Effector CD4-positive, alpha-beta T cell (primary cell): ENCODE measurements at places on chromosomes 4 and X.

- DNase-seq, result no peak
These were observed 2.9 kb downstream of the EDA start for GRCh38 chrX:69618803-69619202.

DNA sequence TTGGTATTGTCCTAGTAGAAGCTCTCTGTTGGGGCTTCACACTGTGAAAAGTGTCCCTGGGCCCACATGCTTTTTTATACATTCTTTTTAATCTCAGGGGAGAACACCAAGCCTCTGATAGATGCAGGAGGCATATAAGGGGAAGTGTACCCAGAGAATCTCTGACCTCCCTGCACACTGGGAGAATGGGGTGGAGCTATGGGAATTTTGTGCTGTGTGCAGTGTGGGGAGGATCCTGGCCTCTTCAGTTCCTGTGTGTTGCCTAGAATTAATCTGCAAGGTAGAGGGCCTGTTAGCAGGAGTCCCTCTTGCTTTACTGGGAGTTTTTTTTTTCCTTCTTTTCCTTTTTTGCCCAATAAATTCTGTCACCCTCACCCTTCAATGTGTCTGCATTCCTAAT lies 49.2 kb upstream of the SPIN4 start:
- DNase-seq, result no peak

GRCh38 chr4:53205970-53206369 lies 159.9 kb downstream of the SCFD2 start:
- no peak for DNase-seq

DNA sequence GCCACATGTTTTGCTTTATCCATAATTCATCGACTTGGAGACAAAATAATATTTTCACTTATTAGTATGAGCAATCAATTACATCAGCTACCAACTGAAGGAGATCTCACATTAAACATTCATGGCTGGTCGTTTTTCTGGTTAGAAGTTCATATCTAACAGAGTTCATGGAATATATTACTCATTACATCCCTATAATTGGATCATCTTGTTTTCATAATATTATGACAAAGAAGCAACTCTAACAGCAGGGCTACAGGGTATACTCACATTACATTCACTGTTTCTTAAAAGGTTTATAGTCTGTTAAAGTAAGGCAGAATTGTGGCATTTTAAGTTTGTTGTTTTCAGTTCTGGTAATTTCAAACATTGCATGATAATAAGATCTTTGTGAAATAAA lies 33.0 kb downstream of the GSTCD start:
- DNase-seq, result no peak

GRCh38 chr4:148341980-148342800 lies 100.0 kb downstream of the NR3C2 start:
- DNase-seq, result no peak

DNA sequence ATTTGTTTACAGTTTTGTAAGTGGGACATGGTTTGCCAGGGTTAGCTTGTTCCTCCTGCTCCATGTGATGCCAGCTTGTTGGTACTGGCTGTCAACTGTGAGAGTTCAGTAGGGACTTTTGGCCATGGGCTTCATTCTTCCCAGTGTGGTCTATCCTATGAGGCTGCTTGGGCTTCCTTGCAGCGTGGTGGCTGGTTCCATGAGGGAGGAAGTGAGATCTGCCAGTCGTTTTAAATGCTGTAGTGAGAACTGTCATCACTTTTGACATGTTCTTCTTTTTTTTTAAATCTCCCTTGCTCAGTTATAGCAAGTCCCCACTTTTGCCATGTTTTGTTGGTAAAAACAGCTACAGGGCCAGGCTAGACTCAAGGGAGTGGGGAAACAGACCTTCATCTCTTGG lies 15.9 kb downstream of the NSD2 start:
- no peak for DNase-seq

- DNase-seq, result no peak
These were observed 332.7 kb downstream of the UNC5C start for GRCh38 chr4:95215991-95216605.

DNA sequence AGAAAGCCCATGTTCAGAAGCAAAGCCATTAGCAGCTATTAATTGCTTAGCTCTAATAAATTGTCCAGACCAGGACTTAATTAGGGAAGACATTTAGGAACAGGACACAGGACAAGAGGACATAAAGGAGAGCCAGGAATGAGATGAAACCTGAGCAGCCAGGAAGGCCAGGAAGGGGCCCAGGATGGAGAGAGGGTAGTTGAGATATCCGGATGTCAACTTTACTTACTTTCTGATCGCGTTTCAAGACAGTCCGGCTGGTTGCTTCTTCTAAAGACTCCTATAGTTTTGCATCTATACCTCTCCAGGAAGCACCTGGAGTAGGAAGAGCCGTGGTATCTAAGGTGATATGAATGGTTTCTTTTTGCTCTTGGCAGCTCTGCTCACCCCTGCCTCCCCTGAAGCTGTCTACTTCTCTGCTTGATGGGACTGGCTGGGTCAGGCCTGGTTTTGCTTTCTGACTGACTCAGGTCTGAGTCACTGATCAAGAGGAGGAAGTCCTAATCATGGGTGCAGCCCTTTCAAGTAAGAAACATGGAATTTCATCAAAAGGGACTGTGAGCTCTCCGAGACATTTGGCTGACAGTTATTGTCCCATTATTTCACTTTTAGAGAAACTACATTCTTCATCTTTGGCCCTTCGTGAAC lies 733.3 kb downstream of the RPA4 start:
- no peak for DNase-seq

DNA sequence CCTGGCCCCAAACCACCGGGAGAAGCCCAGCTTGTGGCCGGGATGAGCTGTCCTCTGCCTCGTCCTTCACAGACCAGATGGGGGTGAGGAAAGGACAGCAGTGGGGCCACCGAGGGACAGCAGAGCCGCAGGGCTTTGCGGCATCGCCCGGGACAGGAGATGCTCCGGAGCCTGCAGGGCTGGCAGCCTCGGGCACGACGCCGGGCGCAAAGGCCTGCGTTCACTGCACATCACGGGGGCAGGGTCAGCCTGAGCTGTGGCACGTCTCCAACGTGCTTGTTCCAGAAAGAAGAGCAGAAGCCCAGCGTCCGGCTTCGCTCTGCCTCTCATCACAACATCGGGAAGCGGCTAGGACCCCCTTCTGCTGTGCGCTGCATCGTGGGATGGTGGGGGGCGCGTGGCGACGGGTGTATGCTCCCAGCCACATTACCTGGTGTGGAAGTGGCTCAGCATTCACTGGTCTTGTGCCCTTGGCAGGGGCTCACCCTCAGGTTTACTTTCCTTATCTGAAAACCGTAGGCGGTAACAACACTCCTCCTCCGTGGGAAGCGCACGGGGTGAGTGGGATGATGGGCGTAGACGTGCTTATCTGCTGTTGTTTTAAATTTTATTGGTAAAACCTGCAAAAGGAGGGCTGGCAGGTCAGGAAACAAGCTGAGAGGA lies 7.4 kb downstream of the TADA2B start:
- DNase-seq, result no peak

DNA sequence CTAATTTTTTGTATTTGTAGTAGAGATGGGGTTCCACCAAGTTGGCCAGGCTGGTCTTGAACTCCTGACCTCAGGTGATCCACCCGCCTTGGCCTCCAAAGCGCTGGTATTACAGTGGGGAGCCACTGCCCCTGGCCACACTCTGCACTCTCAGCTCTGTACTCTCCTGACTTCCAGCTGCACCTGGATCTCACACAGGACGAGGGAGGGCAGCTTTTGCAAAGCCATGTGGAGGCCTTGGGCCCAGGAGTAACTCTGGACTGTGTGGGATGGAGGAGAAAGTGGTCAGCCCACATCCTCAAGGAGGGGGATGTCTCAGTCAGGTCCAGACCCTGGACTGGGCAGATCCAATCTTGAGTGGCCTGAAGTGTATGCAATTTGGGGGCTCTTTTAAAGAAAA lies 23.0 kb downstream of the NAT8L start:
- no peak for DNase-seq

- no peak for DNase-seq
These were observed 23.3 kb downstream of the MRFAP1 start for GRCh38 chr4:6663596-6664393.

- DNase-seq, result no peak
These were observed 19.4 kb upstream of the SRD5A3 start for GRCh38 chr4:55326629-55327028.

DNA sequence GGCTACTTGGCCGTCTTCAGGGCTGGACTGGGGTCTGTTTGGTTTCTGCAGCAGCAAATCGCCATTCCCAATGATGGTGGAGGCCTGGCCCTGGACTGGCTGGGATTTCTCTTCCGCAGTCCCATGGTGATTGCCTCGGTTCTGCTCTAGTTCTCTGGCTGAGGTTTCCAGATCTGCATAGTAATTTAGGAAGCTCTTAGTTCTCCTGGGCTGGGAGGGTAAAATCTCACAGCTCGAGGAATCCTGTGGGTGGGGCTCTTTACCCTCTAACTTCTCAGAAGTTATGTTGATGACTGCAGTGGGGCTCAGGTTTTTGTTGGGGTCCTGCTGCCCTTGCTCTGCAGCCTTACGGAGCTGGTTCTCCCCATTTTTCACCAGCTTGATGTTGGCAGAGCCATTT lies 200.6 kb downstream of the APBB2 start:
- no peak for DNase-seq

DNA sequence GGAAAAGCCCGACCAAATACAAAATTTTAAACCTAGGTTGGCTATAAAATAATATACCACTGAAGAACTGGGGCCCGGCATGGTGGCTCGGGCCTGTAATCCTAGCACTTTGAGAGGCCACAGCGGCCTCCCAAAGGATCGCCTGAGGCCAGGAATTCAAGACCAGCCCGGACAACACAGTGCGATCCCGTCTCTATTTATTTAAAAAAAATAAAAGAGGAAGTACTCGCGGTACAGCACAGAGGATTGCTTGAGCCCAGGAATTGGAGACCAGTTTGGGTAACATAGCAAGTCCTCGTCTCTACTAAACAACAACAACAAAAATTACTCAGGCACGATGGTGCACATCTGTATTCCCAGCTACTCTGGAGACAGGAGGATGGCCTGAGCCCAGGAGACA lies 44.8 kb upstream of the CDKN2AIP start:
- no peak for DNase-seq

DNA sequence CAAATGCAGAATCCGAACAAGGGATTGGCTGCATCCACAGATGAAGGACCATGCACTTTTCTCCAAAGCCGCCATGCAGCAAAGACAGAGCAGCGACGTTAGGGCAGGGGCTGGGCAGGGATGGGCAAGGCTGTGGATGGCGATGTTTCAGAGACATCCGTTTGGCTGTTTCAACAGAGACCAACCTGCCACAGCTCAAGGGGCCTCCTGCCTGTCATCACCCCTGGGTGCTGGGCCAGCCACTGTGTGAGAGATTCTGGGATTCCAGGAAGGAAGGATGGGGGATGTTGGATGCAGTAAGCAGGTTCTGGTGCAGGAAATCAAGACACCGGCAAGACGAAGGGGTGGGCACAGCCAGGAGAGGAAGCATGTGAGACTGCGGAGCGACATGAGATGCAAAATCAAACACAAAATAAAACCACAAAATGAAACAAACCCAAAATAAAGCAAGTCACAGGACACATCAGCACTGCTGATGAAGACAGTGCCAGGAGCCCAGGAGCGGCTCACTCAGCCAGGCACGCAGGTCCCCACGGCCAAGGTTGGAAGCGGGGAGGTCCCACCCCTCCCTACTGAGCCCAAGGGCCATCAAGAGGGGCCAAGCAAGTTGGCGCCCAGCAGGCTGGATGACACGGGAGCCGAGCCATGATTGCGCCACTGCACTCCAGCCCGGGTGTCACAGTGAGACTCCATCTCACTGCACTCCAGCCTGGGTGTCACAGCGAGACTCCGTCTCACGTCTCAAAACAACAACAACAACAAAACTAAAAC lies 68.1 kb downstream of the FAM53A start:
- no peak for DNase-seq

GRCh38 chrX:134423606-134424005 lies 36.4 kb upstream of the HPRT1 start:
- DNase-seq, result no peak

GRCh38 chr4:9804918-9805317 lies 23.5 kb downstream of the DRD5 start:
- DNase-seq, result no peak

- DNase-seq, result no peak
These were observed 26.5 kb downstream of the BLOC1S4 start for GRCh38 chr4:6742507-6742906.

DNA sequence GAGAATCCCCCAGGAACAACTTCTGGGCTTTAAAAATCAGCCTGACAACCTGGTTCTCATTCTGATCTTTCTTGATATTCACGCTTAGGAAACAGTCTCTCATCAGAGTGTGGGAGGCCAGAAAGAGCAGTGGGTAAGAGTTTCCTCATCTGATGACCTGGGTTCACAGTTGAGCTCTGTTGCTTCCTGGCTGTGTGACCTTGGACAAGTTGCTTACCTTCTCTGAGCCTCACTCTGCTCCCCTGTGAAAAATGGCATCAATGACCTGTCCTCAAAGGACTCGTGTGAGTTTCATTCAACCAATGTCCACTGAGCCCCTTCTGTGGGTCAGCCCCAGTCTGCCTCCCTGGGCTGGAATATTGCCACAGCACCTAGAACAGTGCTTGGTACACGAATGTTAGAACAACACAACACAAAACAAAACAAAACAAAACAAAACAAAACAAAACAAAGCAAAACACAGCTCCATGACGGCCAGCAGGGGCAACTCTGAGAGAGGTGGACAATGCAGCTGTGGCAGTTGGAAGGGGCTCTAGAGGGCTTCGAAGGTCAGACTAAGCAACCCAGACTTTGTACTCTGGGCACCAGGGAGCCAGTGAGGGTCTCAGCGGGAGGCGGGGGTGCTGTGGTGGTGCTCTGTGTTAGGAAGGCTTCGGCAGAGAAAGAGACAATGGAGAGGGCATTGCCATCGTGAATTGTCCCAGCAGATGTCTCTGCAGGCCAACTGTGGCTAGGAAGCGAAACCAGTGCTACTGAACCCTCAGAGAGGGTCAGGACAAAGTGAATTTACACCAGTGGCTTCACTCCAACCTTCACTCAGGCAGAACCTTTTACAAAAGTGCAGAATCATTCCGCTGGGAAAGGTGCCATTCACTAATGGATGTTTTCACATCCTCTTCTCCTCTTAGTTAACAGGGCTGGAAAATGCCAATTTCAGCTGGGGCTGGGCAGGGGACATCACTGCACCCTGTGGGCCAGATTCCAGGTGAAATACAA lies 14.3 kb upstream of the C4orf50 start:
- no peak for DNase-seq

DNA sequence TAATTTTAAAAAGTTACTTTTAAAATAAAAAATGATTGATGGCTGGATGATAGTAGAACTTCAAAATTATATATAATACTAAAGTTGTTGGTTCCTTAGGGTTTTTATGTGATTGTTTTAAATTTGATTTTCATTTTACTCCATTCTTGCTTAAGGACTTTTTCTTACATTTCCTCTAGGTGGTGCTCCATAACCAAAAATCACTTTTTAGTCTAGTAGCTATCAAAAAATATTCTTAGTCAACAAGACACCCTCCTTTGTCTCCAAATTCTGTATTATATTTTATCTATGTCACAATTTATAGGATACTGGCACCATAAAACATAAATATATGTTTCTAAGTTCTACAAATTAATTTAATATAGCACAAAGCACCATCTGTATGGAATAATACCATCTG lies 67.2 kb upstream of the BRWD3 start:
- no peak for DNase-seq

- DNase-seq, result no peak
These were observed 322.0 kb downstream of the FSTL5 start for GRCh38 chr4:161841759-161842158.

- no peak for DNase-seq
These were observed 97.4 kb downstream of the RASL11B start for GRCh38 chr4:52959541-52959940.

- DNase-seq, result no peak
These were observed 137.7 kb downstream of the ARX start for GRCh38 chrX:24877854-24878650.

GRCh38 chrX:105464618-105465017 lies 244.1 kb upstream of the TEX13A start:
- DNase-seq, result no peak

- no peak for DNase-seq
These were observed 279.5 kb downstream of the ANKRD50 start for GRCh38 chr4:124433044-124433443.
